Fibroblast of villous mesenchyme (primary cell): ENCODE measurements at places on chromosomes 3 and 15.
A peak's percentile ranks its signal among the peaks of the same experiment; 100 is the strongest.

GRCh38 chr3:136753326-136753939, 1.3 kb upstream of the STAG1 start:
- peak; percentile 22 for DNase-seq

- DNase-seq, result peak; percentile 99
Measured at GRCh38 chr15:70101459-70102113, 3.9 kb upstream of the TLE3 start.

- no peak for DNase-seq
Measured at GRCh38 chr3:137972396-137972795, 37.6 kb upstream of the CLDN18 start.

- DNase-seq, result no peak
Measured at GRCh38 chr3:52253314-52254304, 8.1 kb downstream of the PPM1M start.

DNA sequence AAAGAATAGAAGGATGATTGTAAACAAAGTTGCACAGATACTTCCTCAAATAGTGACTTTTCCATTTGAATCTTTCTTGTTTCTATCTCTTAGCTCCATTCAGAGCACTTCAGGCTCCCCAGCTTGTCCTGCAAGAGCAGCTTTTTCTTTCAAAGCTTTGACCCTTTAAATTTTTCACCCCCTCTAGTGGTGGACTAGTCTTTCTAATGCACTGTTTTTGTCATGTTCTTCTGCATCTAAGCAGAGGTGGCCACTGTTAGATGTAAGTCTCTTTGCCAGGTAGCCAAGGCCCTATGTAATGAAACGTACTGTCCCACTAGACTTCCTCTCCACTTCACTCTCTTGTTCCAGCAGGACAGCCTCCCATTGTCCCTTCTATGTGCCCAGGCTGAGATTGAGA, 74.0 kb upstream of the MANF start:
- peak; percentile 34 for DNase-seq

GRCh38 chr3:127819086-127819485, 3.2 kb downstream of the MGLL start:
- no peak for DNase-seq

DNA sequence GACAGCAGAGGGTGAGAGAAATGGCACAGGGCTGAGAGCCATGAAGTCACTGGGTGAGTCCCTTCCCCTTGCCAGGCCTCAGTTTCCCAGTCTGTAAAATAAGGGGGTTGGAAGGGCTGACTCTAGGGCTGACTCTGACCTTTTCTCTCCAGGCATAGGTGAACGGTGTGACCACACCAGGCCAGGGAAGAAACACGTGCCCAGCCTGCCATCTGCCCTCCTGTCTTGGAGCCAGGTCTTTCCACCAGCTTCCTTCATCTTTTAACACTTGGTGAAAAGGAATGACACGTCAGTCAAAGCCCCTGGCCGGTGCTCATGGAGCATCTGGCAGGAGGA, 74.4 kb downstream of the CPN2 start:
- DNase-seq, result no peak

GRCh38 chr15:45254405-45254804, 2.4 kb downstream of the SLC28A2 start:
- DNase-seq, result peak; percentile 1

GRCh38 chr3:89419647-89420241, 312.3 kb downstream of the EPHA3 start:
- DNase-seq, result no peak

- DNase-seq, result peak; percentile 30
Measured at GRCh38 chr3:9420850-9421549, 23.6 kb downstream of the SETD5 start.

DNA sequence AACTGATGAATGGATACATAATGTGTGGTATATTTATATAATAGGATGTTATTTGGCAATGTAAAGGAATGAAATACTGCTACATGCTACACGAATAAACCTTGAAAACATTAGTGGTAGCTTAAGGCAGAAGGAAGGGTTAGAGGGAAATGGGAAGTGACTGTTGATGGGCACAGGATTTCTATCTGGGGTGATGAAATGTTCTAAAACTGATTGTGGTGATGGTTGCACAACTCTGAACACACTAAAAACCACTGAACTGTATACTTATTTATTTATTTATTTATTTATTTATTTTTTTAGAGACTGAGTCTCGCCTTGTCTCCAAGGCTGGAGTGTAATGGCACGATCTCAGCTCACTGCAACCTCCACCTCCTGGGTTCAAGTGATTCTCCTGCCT, 24.8 kb upstream of the SHISA5 start:
- peak; percentile 49 for DNase-seq

DNA sequence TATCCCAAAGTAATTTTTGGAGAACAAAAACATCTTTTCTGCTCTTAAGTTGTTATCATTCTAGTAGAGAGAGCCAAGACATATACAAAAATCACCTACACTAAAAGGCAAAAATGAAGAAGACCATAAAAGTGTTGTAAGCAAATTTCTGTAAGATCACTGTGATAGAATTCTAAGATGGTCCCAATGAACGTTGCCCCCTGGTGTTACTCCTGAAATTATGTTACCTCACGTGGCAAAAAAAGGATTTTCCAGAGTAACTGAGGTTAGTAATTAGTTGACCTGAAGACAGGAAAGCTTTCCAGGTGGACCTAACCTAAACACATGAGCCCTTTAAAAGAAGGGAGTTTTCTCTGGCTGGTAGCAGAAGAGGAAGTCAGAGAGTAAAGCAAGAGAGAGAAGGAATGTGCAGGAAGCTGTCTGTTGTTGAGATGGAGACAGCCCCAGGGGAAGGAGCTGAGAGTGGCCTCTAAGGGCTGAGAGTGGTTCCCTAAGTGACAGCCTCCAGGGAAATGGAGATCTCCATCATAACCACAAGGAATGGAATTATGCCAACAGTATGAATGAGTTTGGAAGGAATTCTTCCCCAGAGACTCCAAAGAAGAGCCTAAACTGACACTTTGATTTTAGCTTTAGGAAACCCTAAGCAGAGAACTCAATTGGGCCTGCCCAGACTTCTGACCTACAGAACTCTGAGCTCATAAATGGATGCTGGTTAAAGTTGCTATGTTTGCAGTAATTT, 205.9 kb downstream of the CD47 start:
- DNase-seq, result peak; percentile 49

- peak; percentile 98 for DNase-seq
Measured at GRCh38 chr3:57974796-57975388, 33.3 kb upstream of the FLNB start.

DNA sequence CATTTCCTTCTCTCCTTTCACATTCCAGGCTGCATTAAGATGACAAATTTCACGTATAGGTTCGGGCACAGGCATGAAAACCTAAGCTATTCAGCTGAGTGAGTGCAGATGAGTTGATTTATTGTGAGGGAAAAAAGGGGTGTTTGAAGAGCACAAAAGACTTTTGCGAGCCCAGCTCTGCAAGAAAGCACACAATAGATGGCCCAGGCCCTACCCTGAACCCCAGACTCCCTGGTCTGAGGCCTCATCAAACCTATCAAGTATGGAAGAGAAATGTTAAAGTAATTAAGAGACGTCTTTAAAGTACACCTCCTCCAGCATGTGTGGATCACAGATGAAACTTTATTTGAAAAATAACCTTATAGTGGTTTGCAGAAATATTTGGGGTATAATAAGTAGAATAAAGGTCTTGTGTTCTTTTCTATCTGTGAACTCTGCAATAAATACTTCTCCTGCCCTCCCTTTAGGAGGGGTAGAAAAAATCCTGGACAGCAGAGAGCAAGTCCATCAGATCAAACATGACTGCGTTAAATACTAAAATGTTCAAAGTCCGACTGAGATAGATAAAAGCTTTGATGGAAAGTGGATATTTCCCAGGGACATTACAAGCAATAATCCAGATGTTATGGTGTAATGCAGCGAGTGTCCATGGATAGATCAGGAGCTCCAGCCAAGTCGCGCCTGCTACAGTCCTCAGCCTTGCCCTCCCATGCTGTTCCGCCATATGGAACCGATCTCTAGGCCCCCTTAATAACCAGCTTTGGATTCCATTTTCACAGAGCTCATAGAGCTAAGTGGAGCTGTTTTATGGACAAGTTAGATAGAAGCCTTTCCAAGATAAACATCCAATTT, 121.5 kb downstream of the MCTP2 start:
- peak; percentile 92 for DNase-seq

GRCh38 chr15:35691173-35691761, 145.3 kb upstream of the DPH6 start:
- peak; percentile 25 for DNase-seq

DNA sequence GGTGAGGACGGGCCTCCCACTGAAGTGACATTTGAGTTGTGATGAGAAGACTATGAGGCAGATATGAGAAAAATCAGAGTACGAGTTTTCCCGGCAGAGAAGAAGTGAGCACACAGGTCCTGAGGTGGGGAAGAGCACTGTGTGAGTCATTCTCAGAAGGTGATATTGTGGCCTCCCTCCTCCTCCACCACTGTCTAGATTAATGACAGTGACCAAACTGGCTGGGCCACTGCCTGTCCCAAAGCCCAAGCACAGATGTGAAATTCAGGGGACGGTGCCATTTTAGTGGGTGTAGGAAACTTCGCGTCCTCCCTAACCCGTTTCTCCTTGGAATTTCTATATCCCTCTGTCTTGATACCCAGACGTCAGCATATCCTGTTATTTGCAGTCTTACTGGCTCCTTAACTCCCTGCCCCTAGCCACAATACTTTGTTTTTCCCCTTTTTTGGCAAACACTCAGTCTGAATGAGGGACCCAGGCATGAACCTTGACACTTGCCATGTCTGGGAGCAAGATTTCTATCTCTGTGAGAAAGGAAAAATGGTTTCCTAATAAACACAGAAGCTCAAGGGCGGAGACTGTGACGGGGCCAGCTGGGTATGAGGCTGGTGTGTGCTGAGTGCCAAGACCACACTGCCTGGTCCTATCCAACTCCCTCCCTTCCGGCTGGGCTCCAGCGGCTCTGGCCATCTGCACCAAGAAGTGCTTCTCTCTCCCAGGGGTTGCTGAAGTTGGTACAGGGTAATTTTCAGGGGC, 15.2 kb downstream of the PRICKLE2 start:
- peak; percentile 95 for DNase-seq

DNA sequence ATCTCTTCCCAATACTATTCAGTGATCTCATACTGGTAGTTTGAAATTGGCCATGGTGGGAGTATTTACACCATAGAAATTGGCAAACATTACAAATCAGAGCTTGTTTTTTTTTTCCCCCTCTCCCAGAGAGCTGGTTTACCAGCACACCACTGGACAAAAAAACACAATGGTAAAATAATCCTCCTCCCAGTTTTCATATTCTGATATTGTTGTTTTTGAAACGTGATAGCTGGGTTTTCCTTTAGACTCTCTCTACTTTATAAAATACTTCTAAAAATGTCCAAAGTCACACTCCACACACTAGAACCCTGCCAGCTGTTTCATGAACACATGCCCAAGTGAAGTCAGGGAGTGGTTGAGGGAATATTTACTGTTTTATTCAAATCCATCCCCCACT, 187.5 kb downstream of the DTWD1 start:
- DNase-seq, result no peak

GRCh38 chr3:37980462-37981347, 9.9 kb upstream of the VILL start:
- no peak for DNase-seq

DNA sequence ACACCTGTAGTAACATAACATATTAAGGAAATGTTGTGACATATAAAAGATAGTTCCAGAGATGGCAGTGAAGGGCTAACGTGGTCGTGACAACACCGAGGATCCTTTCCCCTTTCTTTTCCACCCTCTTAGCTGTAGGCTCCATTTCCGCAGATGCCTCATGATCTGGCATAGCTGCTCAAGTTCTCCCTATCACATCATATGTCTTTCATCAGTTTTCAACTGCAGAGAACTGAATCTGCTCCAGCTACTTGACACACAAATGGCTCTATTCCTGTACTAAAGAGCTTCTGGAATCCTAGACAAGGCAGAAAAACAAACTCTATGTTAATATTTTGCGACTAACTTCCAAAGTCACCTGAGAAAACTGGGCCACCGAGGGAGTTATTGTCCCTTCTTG, 275.0 kb upstream of the SLCO3A1 start:
- DNase-seq, result no peak

DNA sequence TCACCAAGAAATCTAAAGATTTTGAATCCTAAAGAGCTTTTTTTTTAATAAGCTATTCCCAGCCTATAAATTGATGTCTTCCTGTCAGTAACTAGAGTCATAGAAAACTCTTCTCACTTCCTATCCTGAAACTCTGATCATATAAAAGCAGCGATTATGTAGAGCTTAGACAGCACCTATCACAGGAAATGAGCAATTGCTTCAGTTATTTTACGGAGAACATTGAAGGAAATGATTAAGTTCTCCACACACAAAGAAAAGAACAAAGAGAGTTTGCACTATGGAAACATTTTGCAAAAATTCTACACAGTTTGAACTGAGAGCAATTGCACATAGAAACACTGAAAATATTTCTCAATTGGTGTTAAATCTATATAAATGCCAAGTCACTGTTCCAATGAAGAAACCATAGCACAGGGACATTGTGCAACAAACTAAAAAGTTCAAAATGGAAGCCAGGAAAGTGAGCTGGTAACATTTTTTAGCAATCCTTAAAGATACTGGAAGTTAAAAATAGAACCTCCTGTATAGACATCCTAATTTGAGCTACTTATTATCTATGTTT, 291.5 kb upstream of the ARHGEF26 start:
- DNase-seq, result no peak

- peak; percentile 23 for DNase-seq
Measured at GRCh38 chr15:93973287-93973686, 258.1 kb upstream of the MCTP2 start.

DNA sequence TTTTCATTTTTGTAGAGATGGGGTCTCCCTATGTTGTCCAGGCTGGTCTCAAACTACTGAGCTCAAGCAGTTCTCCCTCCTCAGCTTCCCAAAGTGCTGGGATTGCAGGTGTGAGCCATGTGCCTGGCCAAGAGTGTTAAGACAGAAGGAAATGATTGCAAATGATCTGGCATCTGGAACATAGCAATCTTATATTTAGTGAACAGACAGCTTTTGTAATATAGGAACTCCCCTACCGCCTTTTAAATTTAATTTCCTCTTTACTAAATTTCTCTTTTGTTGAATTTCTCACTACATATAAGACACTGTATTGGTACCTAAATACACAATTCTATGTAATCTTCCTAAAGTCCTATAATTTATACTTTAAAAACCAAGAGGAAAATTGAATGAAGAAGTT, 13.1 kb downstream of the ANO10 start:
- DNase-seq, result no peak

DNA sequence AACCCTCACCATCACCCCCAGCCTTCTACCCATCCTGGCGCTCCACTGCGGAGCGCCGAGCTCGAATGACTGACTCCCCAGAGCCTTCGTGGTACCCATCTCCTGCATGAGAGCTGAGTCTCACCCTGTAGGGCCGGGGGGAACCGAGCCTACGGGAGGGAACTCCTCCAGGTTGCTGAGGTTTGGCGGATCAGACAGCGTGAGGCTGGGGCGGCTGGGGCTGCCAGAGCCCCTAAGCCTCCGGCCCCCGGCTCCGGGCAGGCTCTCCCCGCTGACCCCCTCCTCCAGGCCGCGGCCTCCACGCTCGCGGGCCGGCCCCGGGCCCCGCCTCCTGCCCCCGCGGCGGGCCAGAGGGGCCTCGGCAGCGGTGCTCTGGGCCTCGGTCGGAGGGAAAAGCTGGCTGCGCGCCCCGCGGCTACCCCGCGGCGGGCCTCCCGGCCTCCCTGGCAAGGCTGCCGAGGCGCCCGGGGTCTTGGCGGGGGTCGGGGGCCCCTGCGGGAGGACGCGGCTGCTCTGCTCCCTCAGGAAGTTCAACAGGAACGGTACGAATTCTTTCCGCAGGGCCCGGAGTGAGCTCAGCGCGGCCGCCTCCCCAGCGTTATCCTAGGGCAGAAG, 643 bp downstream of the CDAN1 start:
- DNase-seq, result peak; percentile 14

- no peak for DNase-seq
Measured at GRCh38 chr3:178709051-178709450, 172.8 kb downstream of the KCNMB2 start.

- no peak for DNase-seq
Measured at GRCh38 chr3:100641471-100642032, 32.2 kb downstream of the ADGRG7 start.
